ENCODE measurements at places on chromosomes 4 and X.
A peak's percentile ranks its signal among the peaks of the same experiment; 100 is the strongest.

- DNase-seq: no peak
These were observed 107.0 kb downstream of the NFKB1 start for GRCh38 chr4:102608190-102608589.

- no peak for DNase-seq
These were observed 674.9 kb downstream of the SMARCA1 start for GRCh38 chrX:128848374-128848773.

GRCh38 chr4:6999172-7000086 lies 43.7 kb upstream of the TADA2B start:
- peak; percentile 21 for DNase-seq

DNA sequence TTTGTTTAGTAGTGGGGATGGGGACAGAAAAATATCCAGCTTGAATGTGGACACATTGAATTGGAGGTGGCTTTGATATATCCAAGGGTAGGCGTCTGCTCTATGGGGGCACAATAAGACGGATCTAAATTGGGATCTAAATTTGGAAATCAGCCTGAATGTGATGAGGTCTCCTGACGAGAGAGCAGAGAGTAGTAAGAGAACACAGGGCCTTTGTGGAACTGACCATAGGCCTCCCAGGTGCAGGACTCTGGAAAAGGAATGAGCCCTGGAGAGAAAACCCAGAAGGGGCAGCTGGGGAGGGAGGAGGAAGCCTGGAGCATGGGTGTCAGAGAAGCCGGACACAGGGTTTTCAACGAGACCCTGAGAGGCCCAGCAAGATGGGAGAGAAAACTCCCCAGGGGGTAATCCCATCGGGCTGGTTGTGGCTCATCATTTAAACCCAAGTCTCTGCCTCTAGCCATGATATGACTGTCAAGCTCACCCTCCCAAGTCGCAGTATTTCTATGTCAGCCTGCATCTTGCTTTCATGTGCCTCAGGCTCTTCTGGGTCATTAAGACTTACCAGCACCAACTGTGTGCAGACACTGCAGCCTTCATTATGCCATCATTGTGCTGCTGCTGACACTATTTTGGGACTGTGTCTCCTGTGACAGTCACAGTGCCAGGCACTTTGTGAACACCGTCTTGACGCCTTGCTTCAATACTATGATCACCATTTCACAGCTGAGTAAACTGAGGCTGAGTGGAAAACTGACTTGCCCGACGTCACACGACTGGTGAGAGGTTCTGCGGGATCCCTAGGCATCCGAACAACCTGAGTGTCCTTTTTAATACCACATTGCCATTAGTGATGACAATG lies 57.1 kb downstream of the ANAPC4 start:
- no peak for DNase-seq

GRCh38 chrX:130994671-130995070 lies 63.5 kb upstream of the ARHGAP36 start:
- DNase-seq: no peak

DNA sequence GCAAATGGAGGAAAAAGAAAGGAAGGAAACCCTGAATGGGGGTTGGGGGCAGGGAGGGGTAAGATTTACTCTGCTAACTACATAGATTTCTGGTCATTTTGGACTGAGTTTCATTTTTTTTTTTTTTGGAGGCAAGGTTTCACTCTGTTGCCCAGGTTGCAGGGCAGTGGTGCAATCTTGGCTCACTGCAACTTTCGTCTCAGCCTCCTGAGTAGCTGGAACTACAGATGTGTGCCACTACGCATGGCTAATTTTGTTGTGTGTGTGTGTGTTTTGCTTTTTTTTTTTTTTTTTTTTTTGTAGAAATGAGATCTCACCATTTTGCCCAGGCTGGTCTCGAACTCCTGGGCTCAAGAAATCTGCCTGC lies 223.5 kb downstream of the APBB2 start:
- no peak for DNase-seq

DNA sequence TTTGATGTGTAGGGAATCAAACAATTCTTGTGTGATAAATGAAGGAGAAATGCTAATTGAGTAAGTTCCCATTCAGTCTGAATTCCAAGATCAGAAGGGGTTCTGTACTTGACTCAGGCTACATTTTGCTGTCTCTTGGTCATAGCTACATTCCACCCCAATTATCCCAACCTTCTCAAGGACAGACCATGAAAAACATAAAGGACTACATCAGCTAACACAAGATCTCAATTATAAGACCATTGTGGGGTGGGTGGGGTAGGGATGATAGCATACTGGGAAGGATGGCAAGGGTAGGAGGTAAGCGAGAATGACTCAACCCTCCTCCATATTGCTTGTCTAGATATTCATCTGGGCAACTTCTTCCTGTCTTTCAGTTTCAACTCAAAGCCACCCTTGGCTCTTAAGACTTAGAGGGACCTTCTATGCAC lies 87.4 kb upstream of the ETNPPL start:
- no peak for DNase-seq

GRCh38 chrX:153750127-153750774 lies 13.8 kb upstream of the PLXNB3 start:
- no peak for DNase-seq

GRCh38 chr4:87009095-87009648 lies 74.4 kb downstream of the AFF1 start:
- no peak for DNase-seq

DNA sequence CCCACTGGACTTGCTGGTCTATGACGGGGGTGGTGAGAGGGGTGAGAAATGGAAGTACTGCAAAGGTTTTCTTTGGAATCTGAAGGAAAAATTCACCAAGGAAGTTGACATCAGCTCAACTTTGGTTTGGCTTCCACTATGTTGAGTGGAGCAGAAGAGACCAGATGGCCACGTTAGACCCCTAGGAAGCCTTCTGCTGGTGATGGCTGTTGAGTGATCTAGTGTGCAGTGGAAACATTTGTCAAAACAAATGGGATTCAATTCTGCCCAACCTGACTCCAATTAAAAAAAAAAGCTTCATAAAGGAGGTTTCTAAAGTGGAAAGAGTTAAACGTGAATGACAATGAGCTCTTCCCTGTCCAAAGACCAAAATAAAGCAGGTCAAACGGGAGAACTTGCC lies 25.7 kb downstream of the SEL1L3 start:
- no peak for DNase-seq

DNA sequence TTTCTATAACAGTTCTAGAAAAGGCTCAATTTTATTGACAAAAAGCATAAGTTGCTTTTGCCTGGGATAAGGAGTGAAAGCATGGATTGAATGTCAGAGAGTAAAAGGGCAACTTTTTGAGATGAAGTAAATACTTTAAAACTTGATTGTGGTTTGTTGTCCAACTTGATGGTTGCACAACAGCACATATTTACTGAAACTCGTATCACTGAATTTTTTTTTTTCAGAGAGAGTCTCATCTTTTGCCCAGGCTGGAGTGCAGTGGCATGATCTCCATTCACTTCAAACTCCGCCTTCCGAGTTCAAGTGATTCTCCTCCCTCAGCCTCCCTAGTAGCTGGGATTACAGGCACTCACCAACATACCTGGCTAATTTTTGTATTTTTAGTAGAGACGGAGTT lies 856.8 kb downstream of the SH3BGRL start:
- DNase-seq: no peak

DNA sequence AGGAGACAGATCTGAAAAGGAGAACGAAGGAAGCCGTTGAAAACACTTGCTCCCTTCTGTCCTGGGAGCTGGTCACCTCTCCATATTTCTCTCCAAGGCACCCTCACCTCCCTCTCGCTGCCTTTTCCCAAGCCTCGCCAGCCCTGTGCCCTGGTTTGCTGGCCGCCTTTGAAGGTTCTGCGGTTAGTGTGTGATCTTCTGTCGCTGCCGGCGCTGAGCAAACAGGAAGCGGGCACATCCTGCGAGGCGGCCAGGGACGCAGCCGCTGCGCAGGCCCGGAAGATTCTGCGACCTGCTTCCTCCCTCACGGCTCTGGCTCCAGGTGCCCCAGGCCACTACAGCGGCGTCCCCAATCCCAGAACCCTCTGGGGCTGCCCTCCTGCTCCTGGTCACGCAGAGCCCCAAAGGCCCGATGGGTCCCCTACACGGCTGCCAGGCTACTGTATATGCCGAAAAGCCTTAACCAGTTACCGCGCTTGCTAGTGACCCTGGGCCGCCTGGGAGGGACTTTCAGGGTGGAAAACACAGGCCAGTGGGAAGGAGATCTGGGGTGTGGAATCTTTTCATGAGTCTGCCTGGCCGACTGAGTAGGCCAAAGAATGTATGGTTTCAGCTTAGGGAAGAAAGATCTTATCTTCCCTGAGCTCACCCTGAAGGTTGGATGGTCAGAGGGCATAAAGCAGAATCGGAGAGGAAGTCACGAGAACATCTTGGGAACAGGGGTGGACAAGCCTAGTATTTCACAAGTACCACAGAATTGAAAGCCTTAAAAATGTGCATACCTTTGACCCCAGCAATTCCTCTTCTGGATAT lies 2.3 kb upstream of the SASH3 start:
- DNase-seq: peak; percentile 73

DNA sequence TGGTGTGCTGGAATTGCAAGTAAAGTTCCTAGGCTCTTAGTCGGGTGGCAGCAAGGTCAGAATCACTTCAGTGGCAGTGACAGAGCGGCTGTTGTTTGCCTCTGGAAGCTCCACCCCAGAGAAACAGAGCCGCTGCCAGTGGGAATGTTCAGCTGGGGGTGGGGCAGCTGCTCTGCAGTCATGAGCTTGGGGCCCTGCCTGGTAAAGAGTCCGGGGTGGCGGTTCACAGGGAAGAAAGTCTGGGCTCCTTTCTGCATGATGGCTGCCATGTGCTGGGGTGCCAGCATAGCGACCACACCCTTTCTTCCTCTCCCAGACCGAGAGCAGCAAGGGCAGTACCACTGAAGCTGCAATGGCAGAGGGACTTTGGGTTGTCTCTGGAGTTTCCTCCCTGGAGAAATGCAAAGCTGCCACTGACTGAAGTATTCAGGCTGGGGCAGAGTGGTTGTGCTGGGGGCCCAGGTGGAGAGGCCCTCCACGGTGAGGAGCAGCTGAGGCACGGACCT lies 108.8 kb upstream of the CENPE start:
- DNase-seq: no peak

DNA sequence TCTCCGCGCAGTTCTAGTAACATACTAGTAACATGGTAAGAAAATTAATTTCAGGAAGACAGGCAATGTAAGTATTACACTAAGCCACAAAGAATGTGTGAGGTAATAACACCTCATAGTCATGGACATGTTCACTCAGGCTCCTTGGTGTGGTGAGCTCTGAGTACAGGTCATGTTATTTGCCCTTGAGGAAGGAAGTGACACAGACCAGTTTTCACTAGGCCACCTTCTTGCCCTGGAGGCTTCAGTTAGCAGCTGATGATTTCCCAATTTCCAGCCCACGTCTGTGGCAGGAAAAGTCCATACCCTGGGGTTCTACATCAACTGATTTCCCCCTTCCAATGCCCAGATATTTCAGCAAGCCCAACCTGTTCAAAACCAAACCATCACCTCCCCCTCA lies 6.7 kb downstream of the APOO start:
- DNase-seq: no peak

DNA sequence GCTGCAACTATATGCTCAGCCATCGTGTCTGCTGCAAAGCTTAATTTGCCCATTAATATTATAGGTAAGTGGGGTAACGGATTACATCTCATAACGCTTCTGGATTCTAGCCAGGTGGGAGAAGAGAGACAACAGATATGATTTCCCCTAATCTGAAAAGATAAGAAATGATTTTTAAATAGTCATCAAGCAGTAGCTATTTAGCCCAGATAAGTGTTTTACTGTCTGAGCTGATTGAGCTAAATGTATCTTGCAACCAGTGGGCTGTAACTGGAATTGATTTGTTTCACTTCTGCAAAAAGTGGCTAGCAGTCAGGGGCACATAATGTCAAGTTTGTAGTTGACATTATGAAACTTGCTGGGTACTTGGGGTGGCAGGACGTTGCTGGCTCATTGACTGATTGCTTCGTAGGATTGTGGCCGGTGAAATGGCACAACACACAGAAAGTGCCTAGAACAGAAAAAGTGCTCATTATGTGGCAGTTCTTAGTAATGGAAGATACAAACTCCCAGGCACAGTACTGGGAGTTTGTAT lies 18.5 kb downstream of the LAP3 start:
- no peak for DNase-seq

DNA sequence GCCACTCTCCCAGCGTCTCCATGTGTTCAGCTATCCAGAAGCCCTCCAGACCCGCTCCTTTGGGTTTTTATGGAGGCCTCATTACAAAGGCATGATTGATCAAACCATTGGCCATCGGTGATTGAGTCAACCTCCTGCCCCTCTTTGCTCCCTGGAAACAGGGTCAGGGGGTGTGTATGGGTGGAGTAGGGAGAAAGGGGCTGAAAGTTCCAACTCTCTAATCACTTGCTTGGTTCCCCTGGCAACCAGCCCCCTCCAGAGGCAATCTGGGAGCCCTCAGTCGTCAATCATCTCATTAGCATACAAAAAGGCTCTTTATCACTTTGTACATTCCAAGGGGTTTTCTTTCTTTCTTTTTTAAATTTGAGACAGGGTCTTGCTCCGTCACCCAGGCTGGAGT lies 2.3 kb downstream of the TRIM2 start:
- DNase-seq: no peak

GRCh38 chr4:182593864-182594263 lies 323.3 kb downstream of the DCTD start:
- DNase-seq: no peak

DNA sequence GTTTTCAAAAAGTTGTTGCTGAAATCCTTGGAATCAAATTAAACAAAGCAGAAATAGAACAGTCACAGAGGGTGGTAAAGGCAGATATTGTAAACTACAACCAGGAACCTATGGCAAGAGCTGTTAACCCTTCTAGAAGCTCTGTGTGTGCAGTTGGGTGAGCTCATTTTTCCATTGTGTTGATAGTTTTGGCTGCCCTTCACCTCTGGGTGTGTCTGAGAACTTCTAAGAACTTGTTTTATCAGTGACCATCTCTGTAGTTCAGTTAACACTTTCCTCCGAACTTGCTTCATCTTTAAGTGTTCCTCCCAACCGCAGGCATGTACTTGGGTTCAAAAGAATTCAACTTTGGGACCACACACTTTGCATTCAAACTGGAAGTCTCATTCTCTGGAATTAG lies 32.7 kb downstream of the RBMX start:
- DNase-seq: no peak

GRCh38 chrX:72115380-72115779 lies 16.3 kb downstream of the RTL5 start:
- no peak for DNase-seq
